Muscle of leg (tissue), 16 donors: ENCODE measurements at places on chromosomes 11 and 22. TPM values are rescaled to one million over a fixed set of nuclear protein-coding genes. Genes with fewer than 3 reads are reported as not detected.

DNA sequence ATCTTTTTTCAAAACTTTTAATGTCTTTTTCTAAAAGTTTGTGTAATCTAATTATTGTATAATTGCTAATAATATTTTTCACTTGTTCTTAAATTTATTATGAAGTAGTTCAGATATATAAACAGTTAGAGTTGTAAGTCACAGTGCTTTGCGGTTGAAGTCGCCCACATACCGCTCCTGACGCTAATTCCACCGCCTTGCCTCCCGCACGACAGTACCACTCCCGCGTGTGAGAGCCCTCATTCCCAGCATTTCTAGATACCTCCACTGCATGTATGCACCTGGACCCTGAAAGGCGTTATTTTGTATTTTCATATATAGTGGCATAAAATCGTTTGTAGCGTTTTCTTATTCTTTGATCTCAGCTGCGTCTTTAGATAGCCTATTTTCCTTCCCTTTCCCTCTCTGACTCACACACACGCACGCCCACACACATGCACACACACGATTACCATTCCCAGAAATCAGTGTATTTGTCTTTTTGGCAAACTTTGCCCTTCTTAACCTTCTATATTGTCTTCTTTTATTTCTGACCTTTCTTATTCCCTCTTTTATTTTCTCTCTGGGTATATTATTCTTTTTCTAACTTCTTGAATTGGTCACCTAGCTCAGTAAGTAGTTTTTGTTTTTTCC lies 56.4 kb upstream of the PITPNB start:
- no peak for DNase-seq

ARVCF gene
- 62.5 TPM for total RNA-seq

NRGN gene
- 0.66 TPM for total RNA-seq

PATE4 gene
- not detected for total RNA-seq

TRIM51G gene
- total RNA-seq = not detected

DNA sequence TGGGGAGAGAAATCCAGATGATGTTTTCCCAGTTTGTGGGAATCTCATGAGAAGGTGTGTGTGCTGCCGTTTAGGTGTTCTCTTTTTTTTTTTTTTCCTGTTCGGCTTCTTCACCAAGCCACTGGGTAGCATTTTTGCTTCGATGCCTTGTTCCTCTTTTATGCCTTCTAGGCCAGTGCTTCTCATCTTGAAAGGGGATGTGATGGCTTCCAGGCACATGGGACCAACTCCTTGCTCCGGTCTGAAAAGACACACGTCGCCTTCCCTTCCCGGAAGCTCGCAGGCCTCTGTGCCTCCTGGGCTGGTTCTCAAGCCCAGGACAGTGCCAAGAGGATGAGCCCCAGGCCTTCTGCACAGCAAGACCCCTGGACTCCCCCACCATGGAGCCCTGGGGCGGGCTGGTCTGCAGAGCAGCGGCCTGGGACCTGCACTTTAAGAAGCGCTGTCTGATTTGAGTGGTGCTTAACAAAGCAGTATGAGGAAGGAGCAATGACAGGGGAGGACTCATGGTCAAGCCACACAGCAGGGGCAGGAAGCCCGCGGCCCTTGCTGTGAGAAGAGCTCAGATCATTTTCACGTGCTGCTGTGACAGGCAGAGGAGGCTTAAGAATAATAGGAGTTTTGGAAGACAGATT lies 158.8 kb downstream of the MPPED1 start:
- no peak for DNase-seq

MUC2 gene
- total RNA-seq = not detected

MMP12 gene
- not detected for total RNA-seq

GRCh38 chr11:10307022-10307399 lies 2.1 kb downstream of the ADM start:
- no peak for DNase-seq

HIRA gene
- 9.6 TPM for total RNA-seq

DNA sequence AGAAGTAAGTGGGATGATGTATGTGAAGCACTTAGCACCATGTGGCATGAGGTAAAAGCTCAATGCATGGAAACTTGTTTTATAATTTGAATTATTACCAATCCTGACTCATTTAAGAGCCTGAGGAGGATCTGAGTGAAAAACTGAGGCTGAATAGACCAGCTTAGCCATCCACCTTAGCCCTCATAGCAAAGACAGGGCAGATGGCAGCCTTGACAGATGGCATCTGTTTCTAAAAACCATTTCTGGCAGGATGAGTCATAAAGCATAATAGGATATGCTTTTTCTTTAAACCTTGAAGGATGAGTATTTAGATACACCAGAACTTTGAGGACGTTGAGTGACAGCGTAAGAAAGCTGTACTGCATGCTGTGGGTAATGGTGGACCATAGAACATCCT lies 61.0 kb upstream of the NAV2 start:
- no peak for DNase-seq

DNA sequence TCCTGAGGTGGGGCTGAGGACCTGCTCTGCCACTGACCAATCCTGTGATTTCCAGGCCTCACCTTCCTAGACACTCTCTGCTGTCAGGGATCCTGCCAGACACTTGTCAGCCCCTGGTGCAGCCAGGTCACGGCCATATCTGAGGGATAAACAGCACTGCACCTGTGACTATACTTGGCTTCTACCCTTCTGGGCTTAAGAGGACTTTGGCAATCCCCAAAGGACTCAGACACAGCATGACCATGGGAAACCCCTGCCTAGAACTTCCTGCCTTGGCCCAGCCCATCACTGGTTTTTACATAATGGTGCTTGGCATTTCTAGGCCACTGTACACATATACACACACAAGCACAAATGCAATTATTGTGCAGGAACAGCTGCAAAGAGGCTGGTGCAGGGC lies 11.6 kb upstream of the OLFML1 start:
- no peak for DNase-seq

PIK3IP1 gene
- total RNA-seq = 4.3 TPM

DNA sequence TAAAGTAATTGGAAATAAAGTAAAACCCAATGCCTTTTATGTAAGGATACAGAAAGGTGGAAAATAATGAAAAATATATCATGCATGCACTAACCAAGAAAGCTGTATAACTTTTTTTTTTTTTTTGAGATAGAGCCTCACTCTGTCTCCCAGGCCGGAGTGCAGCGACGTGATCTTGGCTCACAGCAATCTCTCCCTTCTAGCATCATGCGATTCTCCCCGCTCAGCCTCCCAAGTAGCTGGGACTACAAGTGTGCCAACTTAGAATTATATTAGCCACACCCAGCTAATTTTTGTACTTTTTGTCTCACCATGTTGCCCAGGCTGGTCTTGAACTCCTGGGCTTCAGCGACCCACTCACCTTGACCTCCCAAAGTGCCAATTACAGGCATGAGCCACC lies 4.5 kb downstream of the GGT5 start:
- no peak for DNase-seq

DNA sequence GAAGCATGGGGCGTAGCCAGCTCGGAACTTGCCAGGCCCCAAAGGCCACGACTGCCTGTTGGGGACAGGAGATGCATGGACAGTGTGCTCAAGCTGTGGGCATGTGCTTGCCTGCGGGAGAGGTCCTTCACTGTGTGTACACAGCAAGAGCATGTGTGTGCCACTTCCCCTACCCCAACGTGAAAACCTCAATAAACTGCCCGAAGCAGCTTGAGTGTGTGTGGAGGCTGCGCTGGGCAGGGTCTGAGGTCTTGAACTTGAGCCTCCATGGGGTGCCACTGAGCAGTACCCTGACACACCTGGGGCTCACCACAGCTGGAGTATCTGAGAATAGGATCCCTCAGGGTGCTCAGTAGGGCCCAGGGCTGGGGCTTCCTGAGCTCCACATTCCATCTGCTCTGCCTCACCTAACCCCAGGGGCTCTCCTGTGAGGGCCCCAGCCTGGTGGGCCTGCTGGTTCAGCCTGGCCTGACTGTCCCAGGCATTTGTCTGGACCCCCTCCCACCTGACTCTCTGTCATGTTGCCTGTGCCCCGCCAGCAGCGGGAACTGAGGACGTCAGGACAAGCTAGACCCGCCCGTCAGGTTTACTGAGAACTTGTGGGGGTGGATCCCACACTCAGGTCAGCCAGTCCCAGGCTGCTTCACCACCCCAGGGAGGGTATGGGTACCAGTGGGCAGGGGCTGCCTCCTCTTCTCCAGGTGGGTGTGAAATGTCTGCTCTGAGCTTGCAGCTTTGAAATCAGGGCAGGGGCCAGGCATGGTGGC lies 3.2 kb downstream of the RASSF7 start:
- DNase-seq = no peak

PTS gene
- total RNA-seq = 23.1 TPM

NCF4 gene
- total RNA-seq = 5.9 TPM

PTPRCAP gene
- total RNA-seq = 0.84 TPM

DNA sequence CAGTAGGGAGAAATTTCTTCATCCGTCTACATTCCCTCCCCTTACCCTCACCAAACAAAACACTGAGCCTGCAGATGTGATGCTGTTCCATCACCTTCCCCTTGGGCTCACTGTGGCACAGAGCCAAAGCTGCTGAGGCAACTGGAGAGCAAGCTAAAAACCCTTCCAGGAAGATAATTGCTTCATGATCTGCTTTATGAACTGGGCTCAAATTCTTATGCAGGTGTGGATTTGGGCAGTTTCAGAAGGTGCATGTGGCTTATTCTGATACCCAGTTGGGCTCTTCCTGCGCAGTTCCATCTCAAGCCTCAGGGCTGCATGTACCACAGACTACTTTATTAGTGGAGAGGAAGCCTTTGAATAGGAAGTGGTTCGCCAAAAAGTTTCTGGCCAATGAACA lies 58.3 kb downstream of the AAMDC start:
- DNase-seq = peak; percentile 85
